NCI-H1105 (cell line): ENCODE measurements at places on chromosomes 16 and 17.
A peak's percentile ranks its signal among the peaks of the same experiment; 100 is the strongest.

DNA sequence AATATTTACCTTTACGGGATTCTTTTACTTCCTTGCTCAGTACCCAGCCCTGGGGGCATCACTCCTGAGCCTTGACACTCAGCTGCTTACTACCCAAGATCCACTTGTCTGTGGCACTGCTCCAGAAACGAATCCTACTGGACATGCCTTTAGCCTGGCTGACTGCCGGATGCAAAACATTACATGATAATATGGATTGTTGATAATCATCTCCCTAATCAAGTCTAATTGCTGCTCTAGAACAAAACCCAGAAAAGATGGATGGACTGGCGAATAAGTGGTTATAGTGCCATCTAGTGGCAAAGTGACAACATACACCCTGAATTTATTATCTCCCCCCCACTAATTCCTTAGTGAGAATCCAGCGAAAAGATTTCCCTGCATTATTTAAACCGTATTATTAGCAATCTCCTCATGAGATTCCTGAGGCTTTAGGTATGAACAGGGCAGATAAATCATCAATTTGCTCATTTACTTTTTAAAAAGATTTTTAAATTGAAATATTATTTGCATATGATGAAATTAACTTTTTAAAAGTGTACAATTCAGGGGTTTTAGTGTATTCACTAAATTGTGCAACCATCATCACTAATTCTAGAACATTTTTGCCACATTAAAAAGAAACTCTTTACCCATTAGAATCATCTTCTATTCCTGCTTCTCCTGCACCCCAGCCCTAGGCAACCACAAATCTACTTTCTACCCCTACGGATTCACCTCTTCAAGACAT lies 61.6 kb downstream of the RGS9 start:
- peak; percentile 65 for DNase-seq

- DNase-seq: peak; percentile 3
These were observed 935 bp downstream of the USP32 start for GRCh38 chr17:60390925-60391470.

- peak; percentile 87 for DNase-seq
These were observed 13.1 kb upstream of the LPCAT2 start for GRCh38 chr16:55495616-55496289.

DNA sequence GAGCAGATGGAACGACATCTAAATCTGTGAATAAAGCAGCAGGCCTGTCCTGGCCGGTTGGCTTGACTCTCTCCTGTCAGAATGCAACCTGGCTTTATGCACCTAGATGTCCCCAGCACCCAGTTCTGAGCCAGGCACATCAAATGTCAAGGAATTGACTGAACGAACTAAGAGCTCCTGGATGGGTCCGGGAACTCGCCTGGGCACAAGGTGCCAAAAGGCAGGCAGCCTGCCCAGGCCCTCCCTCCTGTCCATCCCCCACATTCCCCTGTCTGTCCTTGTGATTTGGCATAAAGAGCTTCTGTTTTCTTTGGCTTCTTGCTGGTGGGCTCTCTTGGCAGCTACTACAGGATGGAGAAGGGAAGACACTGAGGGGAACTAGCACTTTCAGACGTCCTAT lies 4.1 kb upstream of the RSAD1 start:
- no peak for DNase-seq

DNA sequence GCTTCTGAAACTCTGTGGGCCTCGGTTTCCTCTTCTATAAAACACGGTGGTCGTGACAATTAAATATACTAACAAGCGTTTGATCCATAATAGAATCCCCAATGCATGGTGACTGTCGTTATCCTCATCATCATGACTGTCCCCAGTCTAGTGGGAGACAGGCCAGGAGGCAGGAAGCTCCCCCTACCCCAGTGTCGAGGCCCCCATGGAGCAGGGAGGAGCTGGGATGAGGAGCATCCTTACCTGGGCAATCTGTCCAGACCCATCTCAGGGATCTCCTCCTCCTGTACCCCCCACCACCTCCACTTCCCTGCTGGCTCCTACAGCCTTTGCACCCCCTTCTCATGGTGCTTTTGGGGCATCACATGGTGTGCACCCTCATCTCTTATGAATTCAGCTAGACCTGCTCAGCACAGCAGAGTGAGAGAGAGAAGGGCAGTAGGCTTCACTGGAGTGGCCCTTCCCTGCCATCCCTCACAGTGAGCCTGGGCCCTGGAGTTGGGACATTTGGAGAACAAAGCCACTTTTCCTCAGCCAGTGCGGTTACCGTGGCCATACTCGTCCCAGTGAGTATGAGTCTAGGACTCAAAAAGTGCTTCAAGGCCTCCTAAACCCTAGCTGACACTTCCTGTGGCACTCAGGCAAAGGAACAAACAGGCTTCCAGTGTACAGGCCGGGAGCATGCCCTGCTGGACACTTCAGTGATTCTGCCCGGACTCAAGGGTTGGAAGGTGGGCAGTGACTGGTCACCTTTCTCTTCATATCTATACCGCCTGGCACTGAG lies 148.6 kb downstream of the CLEC16A start:
- no peak for DNase-seq

GRCh38 chr16:83793179-83793578 lies 14.6 kb upstream of the HSBP1 start:
- DNase-seq: no peak

- no peak for DNase-seq
These were observed 8.4 kb upstream of the PPP1R1B start for GRCh38 chr17:39618246-39618913.

GRCh38 chr17:78953356-78954350 lies 26.1 kb downstream of the LGALS3BP start:
- no peak for DNase-seq

GRCh38 chr16:52597772-52598483 lies 51.0 kb upstream of the TOX3 start:
- DNase-seq: peak; percentile 89

DNA sequence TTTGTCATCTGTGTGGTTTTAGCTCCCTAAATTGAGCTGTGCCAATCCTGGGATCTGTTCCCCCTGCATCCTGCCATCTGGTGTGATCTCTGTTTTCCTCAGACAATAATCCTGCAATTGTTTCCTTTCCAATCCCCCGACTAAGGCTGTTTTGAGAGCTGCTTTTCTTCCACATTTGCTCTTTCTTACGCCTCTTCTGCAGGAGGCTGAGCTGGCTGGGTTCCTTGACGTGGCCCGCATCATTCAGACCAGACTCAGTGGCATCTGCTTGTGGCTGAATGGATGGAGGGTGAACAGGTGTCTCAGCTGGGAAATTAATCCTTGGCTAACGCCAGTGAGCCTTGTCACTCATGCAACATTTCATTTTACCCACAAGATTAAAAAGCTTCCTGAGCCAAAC lies 9.8 kb upstream of the MED9 start:
- no peak for DNase-seq

GRCh38 chr16:85859818-85860125 lies 39.2 kb upstream of the IRF8 start:
- no peak for DNase-seq

DNA sequence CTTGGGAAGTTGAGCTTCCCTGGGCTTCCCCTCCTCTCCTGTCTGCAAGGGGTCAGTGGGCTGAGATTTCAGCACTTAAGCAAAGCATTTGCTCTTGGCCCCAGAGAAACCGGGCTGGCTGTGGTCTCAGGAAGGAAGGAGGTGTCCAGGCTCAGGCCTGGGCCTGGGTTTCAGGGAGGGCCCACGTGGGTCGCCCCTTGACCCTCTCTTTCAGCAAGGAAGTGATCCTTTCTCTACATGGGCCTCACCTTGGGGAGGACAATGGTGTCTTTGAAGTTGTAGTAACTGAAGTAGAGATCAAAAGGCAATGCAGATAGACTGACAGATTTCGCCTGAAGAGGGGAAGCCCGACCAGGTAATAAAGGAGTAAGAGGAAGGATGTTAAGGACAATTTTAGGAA lies 2.7 kb downstream of the NOD2 start:
- no peak for DNase-seq

GRCh38 chr16:89988951-89989350 lies 30.3 kb downstream of the DBNDD1 start:
- DNase-seq: no peak

DNA sequence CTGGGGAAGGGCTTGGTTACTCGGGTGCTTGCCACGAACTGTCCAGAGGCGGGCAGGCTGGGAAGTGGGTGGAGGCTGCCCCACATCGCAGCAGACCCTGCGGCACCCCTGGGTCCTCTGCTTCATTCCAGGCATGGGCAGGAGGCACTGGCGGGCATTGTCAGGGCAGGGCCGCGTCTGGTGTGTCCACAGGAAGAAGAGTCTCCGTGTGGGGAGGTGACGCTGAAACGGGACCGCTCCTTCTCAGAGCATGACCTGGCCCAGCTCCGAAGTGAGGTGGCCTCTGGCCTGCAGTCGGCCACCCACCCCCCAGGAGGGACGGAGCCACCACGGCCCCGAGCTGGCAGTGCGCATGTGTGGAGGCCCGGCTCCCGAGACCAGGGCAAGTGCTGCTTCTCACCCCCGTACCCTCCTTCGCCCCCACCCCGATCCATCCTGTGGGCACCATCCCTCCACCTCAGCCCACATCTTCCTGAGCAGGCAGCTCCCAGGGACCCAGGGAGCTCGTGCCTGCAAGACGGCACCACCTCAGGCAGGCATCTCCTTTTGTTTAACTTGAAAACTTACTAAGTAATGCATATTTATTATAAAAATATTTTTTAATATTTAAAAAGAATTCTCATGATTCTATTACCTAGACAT lies 14.3 kb upstream of the TCF25 start:
- no peak for DNase-seq

- DNase-seq: no peak
These were observed 79.9 kb upstream of the HSBP1 start for GRCh38 chr16:83727751-83728352.

- peak; percentile 78 for DNase-seq
These were observed 132.4 kb upstream of the CHMP6 start for GRCh38 chr17:80859002-80859941.

DNA sequence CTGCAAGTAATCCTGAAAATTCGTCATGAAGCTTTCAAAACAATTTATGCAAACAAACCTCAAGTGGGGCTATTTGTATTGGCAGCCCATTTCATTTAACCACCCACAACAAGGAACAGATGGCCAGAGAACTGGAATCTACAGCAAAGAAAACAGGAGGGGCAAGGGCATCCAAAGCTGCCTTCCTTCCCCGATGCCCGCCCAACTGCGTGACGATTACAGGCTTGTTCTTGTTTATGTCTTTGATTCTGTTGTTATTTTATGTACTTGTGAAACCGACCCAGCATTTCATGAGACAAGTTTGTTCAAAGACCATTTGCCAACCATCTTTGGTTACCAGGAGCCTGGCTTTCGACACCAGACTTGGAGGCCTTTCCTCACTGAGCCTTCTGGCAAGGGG lies 59.1 kb upstream of the IRX6 start:
- peak; percentile 28 for DNase-seq

DNA sequence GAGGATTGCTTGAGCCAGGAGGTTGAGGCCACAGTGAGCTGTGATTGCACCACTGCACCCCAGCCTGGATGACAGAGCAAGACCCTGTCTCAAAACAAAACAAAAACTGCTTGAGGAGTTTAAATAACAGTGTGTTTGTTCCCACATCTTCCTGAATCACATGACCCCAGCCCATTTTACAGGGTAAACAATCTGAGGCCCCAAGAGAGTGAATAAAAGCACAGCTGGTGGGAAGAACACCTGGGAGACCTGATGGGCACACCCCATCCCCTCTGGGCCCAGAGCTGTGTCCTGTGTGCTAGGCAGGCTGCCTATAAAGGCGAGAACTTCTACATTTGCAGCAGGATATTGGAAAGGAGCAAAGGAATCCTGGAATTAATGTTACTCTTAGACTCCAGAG lies 69.6 kb downstream of the PLXDC1 start:
- no peak for DNase-seq

GRCh38 chr17:37829592-37830123 lies 84.8 kb upstream of the HNF1B start:
- DNase-seq: no peak

GRCh38 chr16:14071576-14072271 lies 605 bp downstream of the MRTFB start:
- DNase-seq: no peak

DNA sequence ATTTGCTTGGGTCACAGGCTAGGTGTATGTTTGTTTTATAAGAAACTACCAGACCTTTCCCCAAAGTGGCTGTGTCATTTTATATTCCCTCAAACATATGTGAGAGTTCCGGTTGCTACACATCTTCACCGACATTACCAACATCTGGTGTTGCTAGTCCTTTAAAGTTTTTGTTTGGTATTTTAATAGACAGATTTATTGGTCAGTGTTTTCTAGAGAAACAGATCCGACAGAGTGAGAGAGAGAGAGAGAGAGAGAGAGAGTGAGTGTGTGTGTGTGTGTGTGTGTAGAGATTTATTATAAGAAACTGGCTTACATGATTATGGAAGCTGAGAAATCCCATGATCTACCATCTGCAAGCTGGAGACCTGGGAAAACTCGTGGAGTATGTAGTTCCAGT lies 31.0 kb downstream of the LDHD start:
- no peak for DNase-seq

DNA sequence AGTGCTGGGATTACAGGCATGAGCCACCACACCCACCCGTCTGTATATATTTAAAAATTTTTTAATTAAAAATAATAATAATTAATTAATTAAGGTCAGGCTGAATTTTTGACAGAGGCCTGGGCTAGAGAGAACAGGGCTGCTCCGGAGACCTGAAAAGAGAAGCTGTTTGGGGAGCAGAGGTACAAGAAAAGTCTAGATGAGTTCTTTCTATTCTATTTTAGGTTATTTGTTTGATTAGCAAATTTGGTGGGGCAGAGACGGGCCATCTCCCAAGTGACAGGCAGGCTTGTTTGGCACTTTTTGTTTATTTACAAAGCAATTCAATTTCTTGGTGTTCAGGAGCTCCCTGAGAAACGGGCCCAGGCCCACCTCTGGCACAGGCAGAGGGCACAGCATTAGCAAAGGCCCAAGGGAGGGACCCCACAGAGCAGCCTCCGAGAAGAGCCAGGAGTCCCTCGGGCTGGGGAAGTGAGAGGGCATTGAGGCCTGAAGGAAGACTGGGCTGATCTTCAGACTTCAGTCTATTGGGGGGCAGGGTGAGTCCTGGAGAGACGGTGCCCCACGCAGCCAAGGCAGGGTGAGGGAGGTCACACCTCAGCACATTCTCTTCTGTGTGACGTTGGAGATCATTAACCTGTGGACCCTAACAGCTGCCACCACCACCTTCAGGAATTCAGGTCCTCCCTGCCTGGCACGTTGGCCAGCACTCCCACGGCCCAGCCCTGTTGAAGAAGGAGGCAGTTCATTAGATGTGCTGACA lies 10.8 kb upstream of the RIPOR1 start:
- no peak for DNase-seq

DNA sequence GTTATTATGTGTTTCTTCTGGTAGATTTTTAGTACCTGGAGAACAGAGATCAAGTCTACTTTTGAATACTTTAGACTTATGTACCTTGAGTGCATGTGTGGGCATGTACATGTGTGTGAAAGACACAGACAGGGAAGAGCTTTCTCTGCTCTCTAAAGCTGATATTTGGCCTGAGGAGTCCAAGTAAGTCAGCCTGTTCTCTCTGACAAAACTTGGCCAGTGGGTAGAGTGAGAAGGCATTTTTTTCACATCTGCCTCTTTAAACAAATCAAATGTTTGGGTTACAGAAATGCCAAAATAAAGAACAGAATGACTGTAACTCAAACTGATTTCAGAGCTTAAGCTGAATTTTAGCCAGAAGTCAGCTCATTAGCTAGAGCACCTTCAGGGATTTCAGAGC lies 309.7 kb upstream of the DYNLRB2 start:
- DNase-seq: no peak
